Activated CD8-positive, alpha-beta memory T cell treated with anti-CD3 and anti-CD28 coated beads for 1 hour (primary cell): ENCODE measurements at places on chromosomes 5 and 9.

DNA sequence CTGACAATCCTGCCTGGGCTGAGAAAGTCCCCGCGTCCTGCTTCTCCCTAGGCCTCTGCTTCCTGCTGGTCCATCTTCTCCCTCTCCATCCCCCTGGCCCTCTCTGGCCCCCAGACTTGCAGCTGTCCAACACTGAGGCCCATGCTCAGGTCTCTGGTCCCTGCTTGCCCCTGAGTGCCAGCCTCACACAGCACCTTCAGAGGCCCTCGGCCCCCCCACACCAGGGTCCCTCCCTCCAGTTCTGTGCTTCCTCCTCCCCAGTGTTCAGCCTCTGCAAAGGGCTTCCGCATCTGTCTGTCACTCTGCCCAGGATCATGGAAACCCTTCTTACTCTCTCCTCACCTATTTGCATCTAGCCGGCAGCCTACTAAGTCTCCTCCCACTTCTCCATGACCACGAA, 62.4 kb upstream of the CTSL start:
- no peak for DNase-seq

GRCh38 chr9:73093016-73093739, 58.5 kb upstream of the ANXA1 start:
- no peak for DNase-seq

- no peak for DNase-seq
Observed at GRCh38 chr5:139022528-139022927, 147.4 kb upstream of the LRRTM2 start.

- no peak for DNase-seq
Observed at GRCh38 chr9:77811832-77812231, 163.7 kb upstream of the GNA14 start.

GRCh38 chr9:89993678-89994630, 389.1 kb downstream of the GADD45G start:
- DNase-seq: no peak

DNA sequence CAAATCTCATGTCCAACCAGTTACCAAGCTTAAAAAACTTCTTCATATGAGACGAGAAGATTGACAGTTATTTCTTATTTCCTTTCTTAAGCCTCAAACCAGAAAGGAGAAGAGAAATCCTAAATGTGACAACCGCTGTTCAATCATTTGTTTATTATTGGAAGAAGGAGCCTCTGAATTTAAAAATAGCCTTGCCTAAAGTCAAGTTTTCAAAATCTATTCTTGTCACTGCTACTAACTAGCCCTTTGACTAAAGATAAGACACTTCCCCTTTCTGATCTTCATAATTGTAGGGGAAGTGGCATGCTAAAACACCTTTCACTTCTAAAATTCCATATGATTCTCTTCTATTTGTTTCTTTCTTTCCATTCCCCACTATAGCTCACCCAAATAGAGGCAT, 106.2 kb upstream of the EMB start:
- DNase-seq: no peak

GRCh38 chr5:111478266-111478665, 34.1 kb downstream of the STARD4 start:
- DNase-seq: no peak

GRCh38 chr5:115262011-115262320, 711 bp downstream of the PGGT1B start:
- DNase-seq: no peak

GRCh38 chr9:126809068-126809467, 4.2 kb downstream of the ZBTB43 start:
- no peak for DNase-seq

DNA sequence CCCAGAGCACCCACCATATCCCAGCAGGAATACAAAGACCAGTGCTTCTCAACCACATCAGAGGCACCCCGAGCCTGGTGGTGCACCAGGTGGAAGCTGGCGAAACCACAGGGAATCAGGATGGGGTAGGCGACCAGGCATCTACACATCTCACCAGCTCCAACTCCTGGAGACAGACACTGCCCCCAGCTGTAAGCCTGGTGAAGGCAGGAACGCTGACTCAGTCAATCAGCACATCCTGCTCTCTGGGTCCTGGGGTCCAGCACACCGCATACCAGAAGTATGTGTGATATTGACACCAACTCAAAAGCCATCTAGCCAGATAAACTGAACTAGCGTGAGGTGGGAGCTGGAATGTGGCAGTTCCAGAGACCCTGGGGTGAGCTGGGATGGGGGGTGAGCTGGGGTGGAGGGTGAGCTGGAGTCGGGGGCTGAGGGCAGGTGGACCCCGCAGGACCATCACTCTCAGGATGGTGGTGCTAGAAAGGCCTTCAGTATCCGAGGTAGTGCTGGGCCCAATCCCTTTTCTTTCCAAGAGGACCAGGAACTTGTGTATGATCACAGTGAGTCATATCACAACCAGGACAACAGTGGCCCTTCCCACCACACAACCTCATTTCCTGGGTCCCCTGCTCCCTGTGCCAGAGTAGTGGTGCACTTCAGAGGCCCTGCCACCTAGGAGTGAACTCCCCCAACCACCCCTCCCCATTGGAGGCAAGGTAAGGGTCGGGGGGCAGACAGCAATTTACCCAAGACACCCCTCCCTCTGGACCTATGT, 2.5 kb downstream of the DBN1 start:
- DNase-seq: no peak

GRCh38 chr5:32679218-32679617, 31.9 kb upstream of the NPR3 start:
- no peak for DNase-seq

- DNase-seq: no peak
Observed at GRCh38 chr9:92711844-92712243, 41.9 kb upstream of the IPPK start.

GRCh38 chr9:4174546-4175175, 125.2 kb downstream of the GLIS3 start:
- DNase-seq: no peak

DNA sequence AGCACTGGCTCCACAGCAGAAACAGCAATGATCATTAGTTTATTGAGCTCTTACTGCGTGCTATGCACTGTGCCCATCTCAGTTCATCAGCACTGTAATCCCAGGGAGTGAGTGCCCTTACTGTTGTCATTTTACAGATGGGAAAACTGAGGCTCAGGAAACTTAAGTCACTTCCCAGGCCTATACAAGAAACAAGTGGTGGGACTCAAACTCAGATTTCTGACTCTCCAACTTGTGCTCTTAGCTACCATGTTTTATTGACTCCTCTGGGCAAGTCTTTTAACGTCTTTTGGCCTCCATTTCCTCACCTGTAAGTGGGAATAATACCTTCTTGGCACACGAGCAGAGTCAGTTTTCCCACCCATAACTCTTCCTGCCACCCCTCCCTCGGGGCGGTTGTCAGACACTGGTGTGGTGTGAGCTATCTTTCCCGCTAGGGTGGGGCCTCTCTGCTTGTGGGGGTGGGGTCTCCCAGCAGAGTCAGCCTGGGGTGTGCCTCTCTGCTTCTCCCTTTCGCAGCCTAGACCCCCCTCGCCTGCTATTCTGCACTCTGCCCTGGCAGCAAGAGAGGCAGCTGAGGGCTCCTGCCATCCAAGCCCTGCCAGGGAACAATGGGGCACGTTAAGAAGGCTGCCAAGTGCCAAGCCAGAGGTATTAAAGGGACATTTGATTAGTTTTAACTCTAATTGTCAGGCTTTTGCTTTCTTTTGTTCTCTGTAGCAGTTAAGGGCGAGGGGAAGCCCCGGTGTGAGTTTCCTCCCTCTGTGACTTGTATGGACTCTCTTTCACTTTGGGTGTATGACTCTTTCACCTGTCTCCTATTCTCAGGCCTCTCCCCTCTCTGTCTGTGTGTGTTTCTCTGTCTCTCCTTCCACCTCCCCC, 12.1 kb downstream of the GALNT10 start:
- no peak for DNase-seq

DNA sequence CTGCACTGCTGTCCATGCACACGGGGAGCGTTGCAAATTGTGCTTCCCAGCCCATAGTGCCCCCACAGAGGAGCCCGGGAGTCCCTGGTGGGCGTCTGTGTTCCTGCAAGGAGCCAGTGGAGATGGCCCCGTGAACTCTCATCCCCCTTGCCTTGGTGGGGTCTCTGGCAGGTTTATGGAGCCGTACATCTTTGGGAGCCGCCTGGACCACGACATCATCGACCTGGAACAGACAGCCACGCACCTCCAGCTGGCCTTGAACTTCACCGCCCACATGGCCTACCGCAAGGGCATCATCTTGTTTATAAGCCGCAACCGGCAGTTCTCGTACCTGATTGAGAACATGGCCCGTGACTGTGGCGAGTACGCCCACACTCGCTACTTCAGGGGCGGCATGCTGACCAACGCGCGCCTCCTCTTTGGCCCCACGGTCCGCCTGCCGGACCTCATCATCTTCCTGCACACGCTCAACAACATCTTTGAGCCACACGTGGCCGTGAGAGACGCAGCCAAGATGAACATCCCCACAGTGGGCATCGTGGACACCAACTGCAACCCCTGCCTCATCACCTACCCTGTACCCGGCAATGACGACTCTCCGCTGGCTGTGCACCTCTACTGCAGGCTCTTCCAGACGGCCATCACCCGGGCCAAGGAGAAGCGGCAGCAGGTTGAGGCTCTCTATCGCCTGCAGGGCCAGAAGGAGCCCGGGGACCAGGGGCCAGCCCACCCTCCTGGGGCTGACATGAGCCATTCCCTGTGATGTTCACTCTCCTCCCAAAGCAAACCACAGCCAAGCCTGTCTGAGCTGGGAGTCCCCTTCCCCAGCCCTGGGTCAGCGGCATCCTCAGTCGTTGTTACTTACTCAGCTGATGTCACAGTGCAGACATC, 3.1 kb downstream of the MRPS2 start:
- DNase-seq: no peak

- no peak for DNase-seq
Observed at GRCh38 chr9:4507306-4508130, 17.2 kb downstream of the SLC1A1 start.

DNA sequence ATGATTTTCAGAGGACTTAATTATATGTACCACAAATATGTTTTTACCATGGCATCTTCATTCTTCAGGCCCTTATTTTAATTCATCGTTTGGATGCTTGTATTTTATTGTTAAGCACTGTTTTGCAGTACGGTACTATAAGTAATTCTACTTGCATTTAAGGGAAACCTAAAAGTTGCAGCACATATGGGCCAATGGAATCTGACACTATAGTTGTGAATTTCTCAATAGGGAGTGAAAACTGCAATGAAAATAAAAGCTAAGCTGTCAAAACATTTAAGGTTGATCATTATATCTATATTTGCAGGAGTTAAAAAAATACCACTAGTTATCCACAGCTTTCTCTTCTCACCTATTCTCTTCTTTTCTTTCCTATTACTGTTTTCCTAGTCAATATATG, 1071.8 kb downstream of the MAT2B start:
- no peak for DNase-seq

DNA sequence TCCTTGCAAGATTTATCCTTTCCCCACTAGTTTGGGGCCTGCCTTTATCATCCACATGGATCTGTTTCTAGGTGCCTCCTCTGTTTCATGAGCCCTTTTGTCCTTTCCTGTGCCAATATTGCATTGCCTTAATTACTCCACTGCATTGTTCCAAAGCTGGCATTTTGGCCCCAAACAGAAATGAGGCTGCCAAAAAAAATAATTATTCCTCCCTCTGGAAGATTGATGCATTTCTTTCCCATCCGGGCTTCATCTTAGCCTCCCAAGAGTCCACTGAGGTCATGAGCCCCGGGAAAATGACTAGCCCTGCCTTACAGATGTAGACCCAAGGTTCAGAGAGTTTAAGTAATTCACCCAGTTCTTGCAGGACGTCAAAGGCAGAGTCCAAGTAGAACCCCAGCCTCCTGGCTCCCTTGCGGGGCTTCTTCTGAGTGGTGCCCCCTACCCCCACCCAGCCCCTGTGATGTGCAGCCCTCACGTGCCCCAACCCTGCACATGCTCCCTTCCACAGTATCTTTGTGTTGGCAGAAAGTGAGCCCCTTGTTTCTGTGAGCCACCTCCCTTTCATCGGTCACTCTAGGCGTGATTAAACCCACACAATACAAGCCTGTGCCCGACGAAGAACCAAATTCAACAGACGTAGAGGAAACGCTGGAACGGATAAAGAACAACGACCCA, 62.1 kb downstream of the TMOD1 start:
- no peak for DNase-seq

GRCh38 chr5:176722757-176723156, 75.5 kb downstream of the TSPAN17 start:
- no peak for DNase-seq

DNA sequence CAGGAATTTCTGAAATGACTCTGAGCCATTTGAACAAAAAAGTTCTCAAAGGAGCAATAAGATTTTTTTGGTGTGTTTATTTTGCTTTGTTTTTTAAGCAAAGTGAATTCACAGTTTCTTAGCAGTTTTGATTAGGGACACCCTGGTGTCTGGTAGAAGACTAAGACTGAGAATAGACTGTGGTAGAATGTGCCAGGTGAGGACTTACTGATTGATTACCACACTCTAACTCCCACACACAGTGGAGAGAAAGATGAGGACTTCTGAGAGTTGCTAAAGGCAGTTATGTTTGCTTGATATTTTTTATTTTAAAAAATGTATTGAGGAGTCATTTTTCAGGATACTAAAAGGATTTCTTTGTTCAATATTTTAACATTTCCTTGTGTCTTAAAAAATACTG, 175.1 kb downstream of the CD180 start:
- no peak for DNase-seq

- DNase-seq: no peak
Observed at GRCh38 chr5:169874621-169875020, 105.7 kb downstream of the INSYN2B start.

DNA sequence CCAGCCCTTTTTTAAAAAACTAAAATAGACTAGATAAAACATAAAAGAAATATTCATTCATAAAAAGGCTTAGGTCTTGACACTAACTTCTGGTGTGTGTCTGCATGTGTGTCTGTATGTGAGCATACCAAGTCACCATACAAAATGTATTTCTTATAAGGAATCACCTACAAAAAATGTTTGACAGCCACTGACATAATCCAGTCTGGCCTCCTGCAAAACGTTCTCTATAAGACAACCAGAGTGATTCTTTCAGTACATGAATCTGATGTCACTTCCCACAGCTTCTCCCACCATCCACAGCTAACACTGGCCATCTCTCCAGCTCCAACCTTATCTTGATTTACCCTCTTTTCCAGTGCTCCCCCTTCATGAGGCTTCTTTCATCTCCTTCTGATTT, 192.3 kb downstream of the TLE1 start:
- no peak for DNase-seq

- DNase-seq: no peak
Observed at GRCh38 chr5:149284501-149284900, 12.8 kb downstream of the AFAP1L1 start.
